ENCODE measurements at places on chromosomes 1 and 21. TPM values are rescaled to one million over a fixed set of nuclear protein-coding genes. Genes with fewer than 3 reads are reported as not detected.

GRCh38 chr1:67710417-67710816 lies 25.4 kb downstream of the GADD45A start:
- peak; percentile 88 for DNase-seq

Gene HCRTR1
- total RNA-seq, result not detected

Gene WDR64
- total RNA-seq, result not detected

Gene XCL2
- not detected for total RNA-seq

Gene NUF2
- 11.8 TPM for total RNA-seq

DNA sequence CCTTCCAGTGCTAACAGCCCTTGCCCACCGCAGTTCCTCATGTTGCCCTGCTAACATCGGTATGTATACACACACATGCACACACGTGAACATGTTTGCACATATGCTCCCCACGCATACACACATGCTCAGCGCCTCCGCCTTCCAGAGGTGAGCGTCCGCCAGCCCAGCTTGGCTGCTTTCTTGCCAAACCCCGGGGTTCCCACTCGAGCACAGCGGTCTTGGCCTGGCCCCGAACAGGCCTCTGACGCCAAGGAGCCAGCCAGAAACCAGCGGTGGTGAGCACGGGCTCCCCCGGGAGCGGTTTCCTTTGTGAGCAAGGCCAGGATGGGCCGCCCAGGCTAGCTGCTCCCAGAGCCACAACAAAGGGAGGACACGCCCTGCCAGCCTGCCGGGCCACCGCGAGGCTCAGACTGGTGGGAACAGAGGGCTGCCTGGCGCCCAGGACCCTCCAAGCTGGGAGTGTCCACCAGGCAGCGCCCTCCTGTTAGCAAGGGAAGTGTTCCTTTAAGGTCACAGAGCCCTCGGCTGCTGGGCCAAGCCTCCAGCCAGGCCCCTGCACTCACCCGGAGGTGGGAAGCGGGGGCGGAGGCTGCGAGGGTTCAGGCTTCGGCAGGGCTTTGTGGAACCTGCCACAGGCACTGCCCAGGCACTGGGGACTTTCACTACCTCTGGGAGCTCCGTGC lies 65.4 kb downstream of the ALPL start:
- peak; percentile 82 for DNase-seq

Gene SLC35E2B
- total RNA-seq, result 38.3 TPM

Gene CADM3
- not detected for total RNA-seq

GRCh38 chr1:176208034-176208433 lies 948 bp upstream of the COP1 start:
- no peak for DNase-seq

DNA sequence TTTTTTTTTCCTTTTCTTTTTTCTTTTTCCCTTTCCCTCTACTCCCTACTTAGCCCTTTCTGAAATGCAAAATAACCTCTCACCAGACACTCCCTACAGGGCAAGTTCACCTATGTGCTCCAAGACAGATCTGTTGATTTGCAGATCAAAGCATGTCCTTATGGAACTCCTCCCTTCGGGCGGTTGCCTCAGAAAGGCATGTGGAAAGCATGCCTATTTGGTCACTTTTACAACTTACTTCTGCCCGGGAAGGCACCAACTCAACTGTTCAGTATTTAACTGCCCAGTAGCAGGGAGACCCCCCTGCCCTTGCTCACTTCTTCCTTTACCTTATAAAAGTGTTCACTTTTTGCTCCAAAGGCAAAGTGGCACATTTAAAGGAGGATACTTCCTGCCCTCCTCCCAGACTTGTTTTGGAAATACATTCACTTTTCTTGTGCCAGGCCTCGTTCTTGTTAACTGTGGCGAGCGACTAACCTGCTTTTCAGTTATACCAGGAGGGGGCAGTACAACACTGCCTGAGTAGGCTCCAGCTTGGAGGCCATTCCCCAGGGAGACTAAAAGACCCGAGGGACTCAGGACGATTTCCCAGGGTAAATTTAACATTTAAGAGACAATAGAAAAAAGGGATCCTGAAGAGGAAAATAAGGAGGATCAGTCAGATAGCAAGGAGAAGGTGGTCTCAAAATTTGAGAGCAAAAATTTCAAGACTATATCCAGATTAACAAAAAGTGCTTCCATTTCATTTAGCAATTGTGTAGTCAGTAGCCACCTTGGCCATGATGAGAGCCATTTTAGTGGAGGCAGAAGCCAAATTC lies 12.3 kb upstream of the SLAMF7 start:
- peak; percentile 72 for DNase-seq

All from GM23248 (cell line).